ENCODE measurements at places on chromosomes 3 and 15.

DNA sequence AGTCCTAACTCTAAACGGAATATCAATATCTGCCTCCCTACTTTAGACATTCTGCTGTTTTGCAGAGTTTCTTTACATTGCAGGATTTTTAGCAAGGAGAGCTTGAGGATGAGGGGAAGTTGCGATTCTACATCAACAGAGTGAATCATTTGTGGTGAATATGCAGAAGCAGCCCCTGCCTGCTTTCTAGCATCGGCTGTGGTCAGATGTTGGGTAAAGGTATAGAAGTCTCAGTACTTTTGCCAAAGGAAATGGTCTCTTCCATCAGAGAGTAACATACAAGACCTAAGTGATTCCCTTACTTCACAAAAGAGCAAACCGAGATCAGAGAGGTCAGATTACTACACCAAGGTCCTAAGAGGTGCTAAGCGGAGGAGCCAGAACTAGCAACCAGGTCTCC, 15.2 kb downstream of the ST3GAL6 start:
- DNase-seq, result no peak

GRCh38 chr15:71048913-71049675, 66.2 kb upstream of the THSD4 start:
- peak; percentile 62 for DNase-seq

DNA sequence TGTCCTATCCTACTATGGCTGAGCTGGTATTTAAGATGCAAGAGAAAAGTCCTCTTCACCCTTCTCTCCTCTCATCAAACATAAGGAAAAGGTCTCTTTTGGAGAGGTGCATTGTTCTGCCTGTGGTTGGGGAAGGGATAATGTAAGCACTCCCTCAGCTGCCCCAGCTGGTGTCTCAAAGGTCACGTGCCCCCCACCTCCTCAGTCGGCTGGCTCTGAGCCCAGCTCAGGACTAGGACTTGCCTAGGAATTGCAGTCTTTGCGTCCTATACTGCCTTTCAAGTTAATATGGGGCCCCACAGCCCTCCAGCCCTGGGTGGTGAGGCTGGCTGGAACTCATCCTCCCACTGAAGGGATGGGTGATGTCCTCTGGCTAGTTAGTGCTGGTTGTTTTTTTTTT, 29.7 kb downstream of the OR4F15 start:
- DNase-seq, result no peak

DNA sequence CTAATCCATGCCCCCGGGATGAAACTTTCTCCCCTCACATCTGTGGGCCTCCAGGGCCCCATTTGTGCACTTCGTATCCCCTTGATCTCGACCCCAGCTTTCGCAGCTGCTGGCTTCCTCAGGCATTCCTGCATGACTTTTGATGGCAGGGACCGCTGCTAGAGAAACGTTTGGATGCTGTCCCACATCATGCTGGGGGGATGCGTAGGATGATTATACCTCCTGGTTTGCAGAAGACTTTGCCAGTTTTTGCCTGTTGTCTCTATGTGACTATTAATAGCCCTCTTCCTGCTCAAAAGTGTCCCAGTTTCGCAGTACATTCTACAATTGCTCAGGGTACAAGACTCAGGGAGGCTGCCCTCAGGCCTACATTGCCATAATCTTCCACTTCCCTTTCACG, 10.4 kb upstream of the KCNAB1 start:
- DNase-seq, result no peak

- DNase-seq, result peak; percentile 65
Observed at GRCh38 chr3:9211155-9211950, 38.1 kb downstream of the SRGAP3 start.

DNA sequence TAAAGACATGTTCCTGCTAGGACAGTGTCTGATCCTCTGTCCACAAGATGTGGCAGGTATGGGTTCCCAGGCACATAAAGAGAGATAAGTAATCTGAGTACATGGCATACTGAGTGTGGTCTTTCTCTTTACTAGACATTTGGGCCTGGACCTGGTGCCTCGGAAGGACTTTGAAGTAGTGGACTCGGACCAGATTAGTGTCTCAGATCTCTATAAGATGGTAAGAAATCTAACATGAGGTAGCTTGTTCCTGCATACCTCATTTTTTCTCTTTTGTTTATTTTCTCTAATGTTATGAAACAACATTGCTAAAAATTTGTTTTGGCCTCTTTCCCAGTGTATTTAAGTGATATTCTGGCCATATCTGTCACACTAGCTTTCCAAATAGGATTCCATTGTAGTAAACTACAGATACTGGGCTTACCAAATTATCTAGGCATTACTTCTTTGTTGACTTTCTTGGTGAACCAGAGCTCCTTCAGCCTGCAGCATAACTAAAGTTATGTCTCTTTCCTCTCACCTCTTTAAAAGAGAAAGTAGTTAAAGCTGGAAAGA, 309.8 kb upstream of the MANF start:
- DNase-seq, result no peak
